Activated CD4-positive, alpha-beta memory T cell treated with anti-CD3 and anti-CD28 coated beads, Interleukin-2, amount 10 ng/mL, durations not matched to agents 7 days and 5 days (primary cell): ENCODE measurements at places on chromosomes 7 and 10. TPM values are rescaled to one million over a fixed set of nuclear protein-coding genes. Genes with fewer than 3 reads are reported as not detected.

AGR3 gene
- total RNA-seq, result not detected

TMEM184A gene
- total RNA-seq, result not detected

CPA4 gene
- not detected for total RNA-seq

LRIT1 gene
- not detected for total RNA-seq

TAS2R5 gene
- total RNA-seq, result 1.5 TPM

GRCh38 chr7:2776401-2776800 is 67.7 kb downstream of the GNA12 start:
- DNase-seq, result no peak

GRCh38 chr7:142298009-142298408 is 40.2 kb upstream of the PRSS58 start:
- no peak for DNase-seq

- DNase-seq, result peak; percentile 38
Measured at GRCh38 chr10:98331885-98332284, 63.9 kb upstream of the LOXL4 start.

- DNase-seq, result no peak
Measured at GRCh38 chr10:50232261-50232639, 19.1 kb downstream of the ASAH2 start.

DNA sequence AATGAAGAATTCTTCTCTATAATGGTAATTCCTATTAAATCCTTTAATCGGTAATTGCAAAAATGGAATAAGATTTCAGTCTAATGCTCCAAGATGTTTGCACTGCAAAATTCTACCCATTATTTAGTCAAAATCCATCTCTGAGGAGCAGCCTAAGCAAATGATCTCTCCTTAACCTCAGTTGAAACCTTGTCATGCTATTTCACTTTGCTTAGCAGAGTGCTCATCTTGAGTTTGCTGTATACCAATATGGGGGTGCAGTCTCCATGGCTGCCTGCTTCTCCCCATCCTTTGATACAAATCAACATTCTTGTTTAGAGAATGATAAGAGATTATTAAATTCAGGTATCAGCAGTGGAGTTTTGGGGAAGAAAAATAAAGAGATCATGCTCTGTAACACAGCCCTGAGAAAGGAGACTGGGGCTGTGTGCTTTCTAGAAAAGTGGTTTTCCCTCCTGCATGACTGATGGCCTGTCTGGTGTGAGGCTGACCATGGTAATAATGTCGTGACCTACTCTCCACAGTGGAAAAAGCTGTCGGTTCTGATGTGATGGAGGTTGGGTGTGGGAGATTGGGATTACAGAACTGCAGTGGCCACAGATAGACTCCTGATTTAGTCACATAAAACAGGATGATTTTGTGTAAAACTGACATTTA is 982.1 kb downstream of the NRG3 start:
- no peak for DNase-seq

- DNase-seq, result peak; percentile 37
Measured at GRCh38 chr10:87092861-87093631, 1.6 kb downstream of the GLUD1 start.

GRCh38 chr10:20515654-20516053 is 381.5 kb downstream of the NEBL start:
- no peak for DNase-seq
